ENCODE measurements at places on chromosomes 2 and 18.
A peak's percentile ranks its signal among the peaks of the same experiment; 100 is the strongest.

- no peak for DNase-seq
Measured at GRCh38 chr18:10293966-10294365, 160.5 kb upstream of the APCDD1 start.

GRCh38 chr18:74832999-74833398 lies 235.3 kb downstream of the ZNF407 start:
- no peak for DNase-seq

GRCh38 chr18:58975781-58976180 lies 111.1 kb downstream of the ZNF532 start:
- DNase-seq = no peak

DNA sequence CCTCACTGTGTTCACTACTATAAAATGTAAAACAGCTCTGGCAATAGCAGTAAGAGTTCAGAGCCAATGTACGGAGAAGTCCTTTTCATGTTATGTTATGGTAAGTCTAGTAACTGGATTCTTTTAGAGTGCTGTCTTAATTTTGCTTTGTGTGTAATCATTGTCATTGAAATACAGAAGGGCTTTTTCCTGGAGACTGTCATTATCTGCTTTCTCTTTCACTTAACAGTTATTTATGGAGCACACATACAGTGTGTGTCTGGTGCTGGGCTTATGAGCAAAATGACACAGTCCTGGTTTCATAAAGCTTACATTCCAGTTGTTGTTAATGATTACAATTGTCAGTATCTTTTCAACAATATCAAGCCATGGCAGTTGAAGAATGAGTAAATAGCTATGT lies 95.5 kb downstream of the CCDC102B start:
- DNase-seq = no peak

- no peak for DNase-seq
Measured at GRCh38 chr2:12877761-12878160, 161.0 kb downstream of the TRIB2 start.

- no peak for DNase-seq
Measured at GRCh38 chr18:5998166-5998881, 103.0 kb upstream of the TMEM200C start.

DNA sequence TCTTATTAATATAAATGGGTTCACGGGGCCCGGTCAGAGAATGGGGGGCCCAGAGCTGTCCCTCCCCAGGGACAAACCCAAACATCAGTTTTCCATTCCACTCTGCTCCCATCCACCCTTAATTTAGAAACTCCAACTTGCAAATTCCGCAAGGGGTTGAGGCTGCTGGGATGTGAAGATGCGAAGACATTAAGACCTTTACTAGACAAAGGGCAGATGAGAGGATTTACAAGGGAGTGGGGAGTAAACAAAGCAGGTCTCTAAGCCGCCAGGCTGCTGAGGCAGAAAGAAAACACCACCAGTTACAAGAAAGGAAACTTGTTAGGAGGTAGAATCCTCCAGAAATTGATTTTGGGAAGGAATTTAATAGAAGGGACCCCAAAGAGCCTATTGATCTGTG lies 33.1 kb downstream of the MARCO start:
- DNase-seq = no peak

DNA sequence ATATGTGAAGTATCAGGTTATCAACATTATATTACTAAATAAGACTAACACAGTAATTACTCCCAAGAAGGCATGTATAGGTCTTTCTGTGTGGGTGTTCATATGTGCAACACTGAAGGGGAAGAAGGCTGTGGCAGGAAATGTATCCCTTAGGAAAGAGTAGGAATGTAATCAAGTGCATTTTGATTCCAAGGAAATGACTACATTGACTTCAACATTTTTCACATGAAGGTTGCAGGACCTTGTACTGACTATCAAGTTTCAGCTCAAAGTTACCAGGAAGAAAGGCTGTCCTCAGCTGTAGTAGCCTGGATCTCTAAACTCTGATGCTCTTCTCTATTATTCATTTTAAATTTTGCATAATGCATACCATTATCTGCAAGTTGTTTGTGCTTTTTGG lies 680.8 kb downstream of the NYAP2 start:
- DNase-seq = no peak

DNA sequence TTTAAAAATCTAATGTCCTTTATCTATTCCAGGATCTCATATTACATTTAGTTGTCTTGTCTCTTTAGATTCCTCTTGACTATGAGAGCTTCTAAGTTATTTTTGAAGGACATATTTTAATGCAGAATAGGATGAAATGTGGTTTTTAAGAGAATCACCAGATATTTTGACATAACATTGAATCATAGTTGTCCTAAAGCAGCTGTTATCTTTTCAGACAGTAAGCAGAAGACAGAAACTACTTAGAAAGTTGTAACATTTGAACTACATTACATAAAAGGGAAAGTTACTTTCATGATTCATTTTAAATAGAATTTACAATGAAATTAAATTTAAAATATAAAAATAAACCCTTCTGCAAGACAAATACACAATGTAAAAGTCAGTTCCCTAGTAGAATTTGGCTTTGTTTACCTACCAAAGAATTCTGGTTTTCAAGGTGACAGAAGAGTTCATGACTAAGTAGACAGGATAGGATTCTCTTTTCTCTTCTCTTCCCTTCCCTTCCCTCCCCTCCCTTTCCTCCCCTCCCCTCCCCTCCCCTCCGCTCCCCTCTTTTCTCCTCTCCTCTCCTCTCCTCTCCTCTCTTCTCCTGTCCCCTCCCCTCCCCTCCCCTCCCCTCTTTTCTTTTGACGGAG lies 186.0 kb downstream of the DIS3L2 start:
- no peak for DNase-seq

- no peak for DNase-seq
Measured at GRCh38 chr18:27141876-27142275, 43.2 kb downstream of the CHST9 start.

DNA sequence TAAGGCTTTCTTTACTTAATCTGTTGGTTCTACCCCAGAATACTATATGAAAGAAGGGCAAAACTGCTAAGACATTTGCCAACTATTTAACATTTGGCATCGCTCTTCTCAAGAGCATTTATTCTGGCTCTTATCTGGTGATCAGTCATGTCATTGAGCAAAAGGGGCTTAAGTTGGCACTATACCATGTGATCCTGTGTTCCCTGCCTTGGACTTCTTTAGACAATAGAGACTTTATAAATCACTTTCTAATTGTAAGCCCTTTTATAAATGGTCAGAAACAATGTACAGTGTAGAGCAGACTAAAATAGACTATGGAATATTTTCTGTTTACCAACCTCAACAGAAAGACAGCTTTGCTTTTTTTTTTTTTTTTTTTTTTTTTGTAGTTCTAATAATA lies 52.1 kb downstream of the GTF3C3 start:
- DNase-seq = no peak

DNA sequence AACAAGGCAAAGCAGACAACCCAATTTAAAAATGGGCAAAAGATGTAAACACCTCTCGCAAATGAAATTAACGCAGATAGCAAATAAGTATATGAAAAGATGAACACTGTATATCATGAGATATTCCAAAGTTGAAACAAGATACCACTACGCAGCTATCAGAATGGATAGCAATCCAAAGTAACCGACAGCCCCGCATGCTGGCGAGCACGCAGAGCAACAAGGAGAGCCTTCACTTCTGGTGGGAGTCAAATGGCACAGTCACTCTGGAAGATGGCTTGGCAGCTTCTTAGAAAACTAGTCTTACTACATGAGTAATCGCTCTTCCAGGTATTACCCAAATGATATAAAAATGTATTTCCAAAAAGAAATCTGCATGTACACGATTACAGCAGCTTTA lies 1.4 kb downstream of the NDUFA10 start:
- DNase-seq = no peak

DNA sequence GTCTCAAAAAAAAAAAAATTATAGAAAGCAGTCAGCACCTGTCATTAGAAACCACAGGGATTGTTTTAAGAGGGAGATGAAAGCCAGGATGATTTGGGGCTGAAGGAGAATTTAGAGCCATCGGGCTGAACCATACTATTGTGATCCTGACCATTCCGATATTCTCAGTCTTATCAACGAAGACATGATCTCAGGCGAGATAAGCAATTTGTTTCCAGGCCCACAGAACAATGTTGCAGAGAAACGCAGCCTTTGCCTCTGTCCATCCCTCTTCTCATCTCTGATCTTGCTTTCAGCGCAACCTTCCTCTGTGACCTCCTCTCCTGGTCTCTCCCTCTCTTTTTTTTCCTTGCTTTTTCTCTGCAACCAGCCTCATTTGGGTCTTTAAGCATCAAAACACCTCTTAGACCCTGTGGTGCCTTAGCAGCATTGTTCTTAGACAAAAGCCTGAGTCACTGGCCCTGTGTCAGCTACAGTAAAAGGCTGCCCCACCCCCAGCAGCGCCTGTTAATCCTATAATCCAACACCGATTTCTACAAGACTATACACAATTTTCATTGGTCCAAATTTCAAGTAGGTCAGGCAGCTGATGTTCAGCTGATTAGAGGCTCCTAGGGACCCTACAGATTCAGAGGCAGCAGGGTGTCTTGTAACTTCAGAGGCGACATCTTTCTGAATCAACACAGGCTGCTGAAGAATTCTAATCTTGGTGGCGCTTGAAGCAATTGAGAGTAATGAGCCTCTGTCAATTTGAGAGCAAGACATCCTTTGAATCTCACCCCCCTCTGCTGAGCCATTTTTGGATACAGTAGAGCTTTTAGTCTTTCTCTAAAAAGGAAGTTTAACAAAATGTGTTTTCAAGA lies 206.0 kb downstream of the NCK2 start:
- DNase-seq = peak; percentile 18

- DNase-seq = peak; percentile 79
Measured at GRCh38 chr2:231926180-231926741, at the start of gene NPPC. Gene NPPC, minus strand, starts transcription at chr2:231926396. Its CDS starts 147 bp downstream, at chr2:231926249.

DNA sequence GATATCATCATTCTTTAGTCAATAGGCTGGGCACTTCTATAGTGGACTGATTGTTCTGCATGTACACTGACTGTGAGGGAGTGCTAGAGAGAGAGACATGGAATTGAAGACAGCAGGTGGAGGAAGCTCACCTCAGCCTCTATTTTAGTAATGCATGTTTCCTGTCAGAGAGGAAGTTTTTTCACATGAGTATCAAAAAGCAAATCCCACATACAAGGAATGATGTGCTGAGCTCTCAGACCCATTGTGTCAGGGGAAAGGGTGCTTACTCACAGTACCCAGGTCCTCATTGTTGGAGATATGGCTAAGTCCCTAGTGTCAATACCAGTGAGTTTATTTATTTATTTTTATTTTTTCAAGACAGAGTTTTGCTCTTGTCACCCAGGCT lies 9.9 kb upstream of the CDK15 start:
- DNase-seq = no peak

GRCh38 chr2:65326276-65326675 lies 98.6 kb downstream of the ACTR2 start:
- no peak for DNase-seq

GRCh38 chr2:120661551-120661950 lies 74.1 kb upstream of the GLI2 start:
- no peak for DNase-seq

- no peak for DNase-seq
Measured at GRCh38 chr2:3505771-3506170, 13.6 kb downstream of the ADI1 start.

- no peak for DNase-seq
Measured at GRCh38 chr2:106126705-106127281, 67.3 kb downstream of the UXS1 start.

DNA sequence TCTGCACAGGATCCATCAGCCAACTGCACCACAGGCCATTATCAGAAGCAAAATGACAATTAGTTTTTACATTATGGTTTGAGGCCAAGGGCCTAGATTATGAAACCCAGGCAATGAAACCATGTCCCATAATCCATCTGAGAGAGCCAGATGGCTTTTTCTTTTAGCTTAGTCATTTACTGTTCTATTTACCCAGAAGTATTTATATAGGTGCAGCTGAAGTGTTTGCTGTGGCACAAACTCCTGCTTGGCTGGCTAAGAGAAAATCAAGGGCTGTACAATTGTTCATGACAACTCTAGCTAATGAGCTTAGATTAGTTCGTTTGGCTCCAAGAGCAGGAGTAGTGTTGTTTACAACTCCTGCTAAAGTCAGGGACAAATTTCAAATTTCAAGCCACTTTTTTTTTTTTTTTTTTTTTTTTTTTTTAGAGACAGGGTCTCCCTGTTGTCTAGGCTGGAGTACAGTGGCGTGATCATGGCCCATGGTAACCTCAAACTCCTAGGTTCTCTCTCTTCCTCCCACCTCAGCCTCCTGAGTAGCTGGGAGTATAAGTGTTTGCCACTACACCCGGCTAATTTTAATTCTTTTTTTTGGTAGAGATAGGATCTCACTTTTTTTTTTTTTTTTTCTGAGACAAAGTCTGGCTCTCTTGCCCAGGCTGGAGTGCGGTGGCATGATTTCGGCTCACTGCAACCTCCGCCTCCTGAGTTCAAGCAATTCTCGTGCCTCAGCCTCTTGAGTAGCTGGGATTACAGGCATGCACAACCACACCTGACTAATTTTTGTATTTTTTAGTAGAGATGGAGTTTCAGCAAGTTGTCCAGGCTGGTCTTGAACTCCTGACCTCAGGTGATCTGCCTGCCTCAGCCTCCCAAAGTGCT lies 18.4 kb upstream of the REV1 start:
- no peak for DNase-seq

DNA sequence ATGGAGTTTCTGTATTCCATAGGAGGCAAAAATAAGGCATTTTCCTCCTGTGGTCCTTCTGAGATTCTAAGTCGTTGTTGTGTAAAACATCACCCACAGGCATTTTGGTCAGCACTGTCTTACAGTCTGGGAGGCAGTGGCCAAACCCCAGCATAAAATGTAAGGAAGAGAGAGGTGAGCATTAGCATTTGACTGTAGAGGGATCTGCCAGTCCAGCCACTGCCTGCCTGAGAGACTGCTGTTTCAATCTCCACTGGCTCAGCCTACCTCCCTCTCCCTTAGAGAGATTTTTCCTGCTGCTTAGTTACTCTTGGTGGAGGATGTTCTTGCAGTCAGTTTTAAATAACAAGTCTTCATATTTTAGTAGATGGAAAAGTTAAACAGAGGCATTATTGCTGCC lies 77.0 kb downstream of the ARHGEF33 start:
- DNase-seq = no peak

DNA sequence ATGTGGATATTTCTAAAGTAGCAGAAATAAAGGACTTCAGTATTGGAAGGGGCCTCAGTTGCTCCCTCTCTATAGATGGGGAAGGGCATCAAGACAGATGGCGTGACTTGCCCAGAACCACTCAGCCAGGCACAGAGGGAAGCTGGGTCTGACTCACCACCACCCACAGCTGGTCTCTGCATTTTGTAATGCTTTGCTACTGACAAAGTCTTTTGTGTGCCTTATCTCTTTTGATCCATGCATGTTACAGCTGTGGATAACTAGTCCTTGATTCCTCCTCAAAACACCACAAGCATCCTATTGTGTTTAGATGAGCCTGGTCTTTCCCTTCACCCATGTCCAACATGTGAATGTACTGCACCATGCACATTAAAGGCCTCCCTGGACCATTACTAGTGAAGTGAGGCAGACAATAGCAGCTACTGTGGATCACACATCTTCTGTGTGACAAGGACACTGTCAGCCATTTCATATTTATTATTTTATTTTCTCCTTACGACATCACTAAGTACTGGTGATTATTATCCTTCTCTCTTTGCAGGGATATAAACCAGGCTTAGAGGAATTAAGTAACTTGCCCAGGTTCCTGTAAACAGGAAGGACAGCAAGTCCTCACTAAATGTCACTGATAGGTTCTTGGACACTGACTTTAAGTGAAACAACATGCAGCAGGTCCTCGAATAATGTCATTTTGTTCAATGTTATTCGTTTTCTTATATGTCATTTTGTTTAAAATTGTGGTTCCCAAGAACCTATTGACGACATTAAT lies 29.6 kb upstream of the IL37 start:
- DNase-seq = peak; percentile 39

- DNase-seq = no peak
Measured at GRCh38 chr2:7077660-7078267, 160.6 kb downstream of the RNF144A start.
